ENCODE measurements at places on chromosomes 6 and 20.

DNA sequence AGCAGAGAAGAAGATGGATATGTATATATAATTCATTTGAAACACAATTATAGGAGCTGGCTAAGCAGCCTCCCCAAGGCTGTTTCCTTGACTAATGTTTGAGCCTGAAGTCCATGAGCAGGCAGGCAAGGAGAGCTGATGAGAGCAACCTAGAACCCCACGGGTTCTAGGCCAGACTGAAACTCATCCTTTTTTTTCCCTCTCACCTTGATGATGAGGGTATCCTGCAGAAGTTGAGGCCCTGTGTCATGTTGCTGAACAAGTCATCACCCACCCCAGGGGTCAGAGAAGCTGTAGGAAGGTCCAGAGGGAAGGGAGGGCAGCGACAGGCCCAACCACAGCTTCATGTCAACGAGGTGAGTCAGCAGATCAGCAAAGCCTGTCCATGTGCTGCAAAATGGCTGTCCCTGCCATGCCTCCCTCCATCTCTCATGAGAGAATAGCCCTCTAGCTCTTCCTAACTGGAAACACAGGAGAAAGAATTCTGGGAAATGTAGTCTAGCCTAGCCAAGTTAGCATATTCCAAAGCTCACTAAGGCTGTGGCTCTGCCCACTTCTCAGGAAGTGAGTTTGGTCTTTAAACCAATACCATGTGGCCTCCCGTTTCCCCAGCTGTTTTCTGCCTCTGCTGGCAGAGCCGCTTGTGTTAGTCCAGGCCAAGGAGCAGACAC is 91.3 kb upstream of the DTNBP1 start:
- no peak overlapping the region for H3K27ac ChIP-seq
- no peak overlapping the region for H3K4me3 ChIP-seq
- no peaks in the 10 kb centered on the region for H3K27me3 ChIP-seq
- DNase-seq = no peak
- no peaks in the 10 kb centered on the region for H3K4me1 ChIP-seq
- H3K36me3 ChIP-seq = no peaks in the 10 kb centered on the region

- no peak overlapping the region for H3K4me3 ChIP-seq
- H3K27ac ChIP-seq = no peak overlapping the region
- H3K36me3 ChIP-seq = no peaks in the 10 kb centered on the region
- H3K27me3 ChIP-seq = peaks cover 14% of the 10 kb centered on the region
- H3K4me1 ChIP-seq = no peaks in the 10 kb centered on the region
- DNase-seq = no peak
These were observed 42.3 kb downstream of the TMC2 start for GRCh38 chr20:2578475-2579192.

DNA sequence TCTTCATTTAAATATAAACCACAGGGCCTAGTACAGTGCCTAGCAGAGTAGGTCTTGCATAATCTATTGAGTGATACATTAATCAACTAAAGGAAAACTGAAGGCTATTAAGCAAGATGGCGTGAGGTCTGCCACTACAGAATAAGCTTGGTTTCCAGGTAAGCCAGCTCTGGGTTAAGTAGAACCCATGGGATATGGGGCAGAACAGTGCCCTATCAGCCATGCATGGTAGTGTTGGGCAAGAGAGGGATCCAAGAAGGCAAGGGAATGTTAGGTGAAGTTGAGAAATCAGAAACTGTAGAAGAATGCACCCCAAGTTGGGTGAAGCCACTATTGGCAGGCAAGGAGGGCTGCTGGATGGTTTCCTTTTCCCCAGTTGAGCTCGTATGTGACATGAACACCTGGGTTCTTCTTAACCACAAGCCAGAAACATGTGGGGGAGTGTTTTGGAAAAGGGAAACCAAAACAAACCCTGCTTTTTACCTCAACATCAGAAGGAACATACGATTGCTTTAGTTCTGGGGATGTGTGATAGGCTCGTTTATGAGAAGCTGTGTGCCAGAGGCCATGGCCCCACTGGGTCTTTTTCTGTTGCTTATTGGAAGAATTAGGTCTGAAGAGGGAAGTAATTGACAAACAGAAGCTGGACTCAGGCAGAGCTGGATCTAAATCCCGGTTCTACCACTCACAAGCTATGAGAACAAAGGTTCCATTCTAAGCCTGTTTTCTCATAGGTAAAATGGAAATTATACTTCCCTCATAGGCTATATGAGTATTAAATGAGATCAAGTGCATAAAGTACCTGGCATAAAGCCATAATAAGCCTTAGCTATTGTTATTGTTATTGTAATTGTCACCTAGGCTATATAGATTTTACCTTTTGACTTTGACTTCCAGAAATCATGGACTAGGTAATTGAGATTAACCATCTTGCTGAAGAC is 33.5 kb downstream of the NEDD9 start:
- H3K36me3 ChIP-seq = no peaks in the 10 kb centered on the region
- H3K27ac ChIP-seq = no peak overlapping the region
- peaks cover 16% of the 10 kb centered on the region for H3K4me1 ChIP-seq
- H3K27me3 ChIP-seq = no peaks in the 10 kb centered on the region
- H3K4me3 ChIP-seq = no peak overlapping the region

DNA sequence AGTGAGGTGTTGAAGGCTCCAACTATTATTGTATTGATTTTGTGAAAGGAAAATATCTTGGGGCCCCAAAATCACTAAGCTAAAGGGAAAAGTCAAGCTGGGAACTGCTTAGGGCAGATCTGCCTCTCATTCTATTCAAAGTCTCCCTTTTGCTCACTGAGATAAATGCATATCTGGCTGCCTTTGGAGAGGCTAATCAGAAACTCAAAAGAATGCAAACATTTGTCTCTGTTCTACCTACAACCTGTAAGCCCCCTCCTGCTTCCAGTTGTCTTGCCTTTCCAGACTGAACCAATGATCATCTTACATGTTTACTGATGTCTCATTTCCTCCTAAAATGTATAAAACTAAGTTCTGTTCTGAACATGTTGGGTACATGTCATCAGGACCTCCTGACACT is 125.9 kb downstream of the HTR1B start:
- H3K27ac ChIP-seq = no peak overlapping the region
- peaks cover 1% of the 10 kb centered on the region for H3K36me3 ChIP-seq
